ENCODE measurements at places on chromosomes 3 and 15.

DNA sequence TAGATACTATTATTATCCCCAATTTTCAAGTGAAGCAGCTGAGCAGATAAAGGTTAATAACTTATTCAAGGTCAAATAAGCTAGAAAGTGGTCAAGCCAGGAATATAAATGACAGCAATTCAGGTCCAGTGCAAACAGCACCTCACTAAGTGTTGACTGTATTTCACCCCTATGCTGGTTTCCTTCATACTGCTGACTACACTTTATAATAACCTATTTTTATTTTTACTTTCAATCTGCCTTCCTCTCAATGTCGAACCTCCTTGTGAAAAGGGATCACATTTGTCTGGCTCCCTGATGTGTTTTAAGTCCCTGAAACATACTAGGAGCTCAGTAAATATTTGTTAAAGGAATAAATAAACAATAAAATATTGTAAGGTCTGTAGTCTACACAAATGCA is 146.1 kb downstream of the NAALADL2 start:
- DNase-seq = no peak

GRCh38 chr15:44069489-44069888 is 125.6 kb downstream of the FRMD5 start:
- DNase-seq = no peak

DNA sequence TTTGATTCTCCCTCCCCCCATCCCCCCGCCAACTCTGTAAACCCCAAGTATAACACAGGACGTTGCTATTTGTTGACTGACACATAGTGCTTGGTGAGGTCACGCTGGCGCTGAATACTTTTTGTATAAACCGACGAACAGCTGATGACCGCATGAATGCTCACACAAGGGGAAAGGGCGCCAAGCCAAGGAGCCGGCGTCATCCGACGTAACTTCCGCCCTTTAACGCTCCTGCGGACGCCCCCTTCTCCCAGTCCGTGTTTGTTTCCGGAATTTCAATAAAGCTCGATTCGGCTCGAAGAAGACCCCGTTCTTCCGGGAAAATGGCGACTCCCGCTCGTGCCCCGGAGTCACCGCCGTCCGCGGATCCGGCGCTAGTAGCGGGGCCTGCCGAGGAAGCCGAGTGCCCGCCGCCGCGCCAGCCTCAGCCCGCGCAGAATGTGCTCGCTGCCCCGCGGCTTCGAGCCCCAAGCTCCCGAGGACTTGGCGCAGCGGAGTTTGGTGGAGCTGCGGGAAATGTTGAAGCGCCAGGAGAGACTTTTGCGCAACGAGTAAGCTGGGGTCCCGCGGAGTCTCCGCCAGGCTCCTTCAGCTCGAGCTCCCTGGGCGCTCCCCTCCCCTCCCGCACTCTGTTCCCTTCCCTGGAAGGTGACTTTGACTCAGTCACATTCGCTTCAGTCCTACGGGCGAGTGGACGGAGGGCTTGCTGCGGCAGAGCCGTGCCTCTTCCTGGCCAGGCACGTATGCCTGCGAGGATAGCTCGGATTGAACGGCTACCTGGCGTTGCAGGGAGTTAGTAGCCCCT is at the start of gene POLR2M:
Gene POLR2M (plus strand): TSS at position 310 of the 805 bp plus-strand sequence. CDS start 129 bp downstream, at position 439.
- peak; percentile 86 for DNase-seq

GRCh38 chr3:122403489-122403888 is 12.4 kb downstream of the WDR5B start:
- DNase-seq = no peak
